ENCODE measurements at places on chromosomes 16 and 17.

DNA sequence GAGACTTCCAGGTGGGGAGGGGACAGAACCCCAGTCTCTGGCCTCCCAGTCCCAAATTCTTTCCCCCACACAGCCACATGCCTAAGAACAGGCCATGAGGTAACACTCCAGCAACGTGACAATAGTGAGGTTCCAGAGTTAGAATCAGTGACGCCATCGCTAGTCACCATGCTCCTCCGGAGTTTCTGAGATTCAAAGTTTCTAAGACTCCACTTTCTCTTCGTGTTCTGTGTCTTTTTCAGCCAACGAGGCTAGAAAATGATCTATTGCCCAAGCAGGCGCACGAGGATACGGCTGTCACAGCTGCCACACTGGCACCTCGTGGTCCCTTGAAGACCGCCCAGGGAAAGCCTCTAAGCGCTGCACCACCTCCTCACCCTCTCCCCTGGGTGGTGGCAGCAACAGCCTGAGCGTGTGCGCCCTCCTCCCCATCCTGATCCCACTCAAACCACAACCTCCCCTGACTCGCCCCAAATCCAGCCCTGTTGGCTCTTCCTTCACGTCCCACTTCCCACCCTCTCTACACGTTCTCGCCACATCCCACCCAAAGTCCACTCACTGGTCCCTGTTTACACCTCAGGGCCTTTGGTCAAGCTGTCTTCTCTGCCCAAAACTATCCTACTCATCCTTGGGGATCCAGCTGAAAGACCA lies 1.0 kb downstream of the MCRIP1 start:
- DNase-seq: no peak

GRCh38 chr16:21166561-21166961 lies 8.1 kb downstream of the LDAF1 start:
- no peak for DNase-seq

DNA sequence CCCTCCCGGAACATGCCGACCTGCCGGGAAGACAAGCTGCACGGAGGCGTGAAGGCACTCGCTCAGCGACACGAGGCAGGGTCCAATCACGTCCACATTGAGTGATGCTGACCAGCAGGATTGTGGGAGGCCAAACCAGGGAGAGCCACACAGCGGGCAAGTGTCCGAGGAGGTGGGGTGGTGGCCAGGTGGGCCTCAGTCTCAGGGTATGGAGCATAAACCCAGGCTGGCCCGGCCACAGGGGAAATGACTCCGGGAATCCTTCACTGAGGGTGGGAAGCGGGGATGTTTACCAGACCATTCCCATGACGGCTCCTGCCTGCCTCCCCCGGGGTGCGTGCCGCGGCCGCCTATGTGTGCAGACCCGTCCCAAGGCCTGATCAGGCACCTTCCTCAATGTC lies 62.5 kb downstream of the RPH3AL start:
- DNase-seq: no peak

- DNase-seq: no peak
Observed at GRCh38 chr17:79627766-79628690, 17.2 kb upstream of the RBFOX3 start.

DNA sequence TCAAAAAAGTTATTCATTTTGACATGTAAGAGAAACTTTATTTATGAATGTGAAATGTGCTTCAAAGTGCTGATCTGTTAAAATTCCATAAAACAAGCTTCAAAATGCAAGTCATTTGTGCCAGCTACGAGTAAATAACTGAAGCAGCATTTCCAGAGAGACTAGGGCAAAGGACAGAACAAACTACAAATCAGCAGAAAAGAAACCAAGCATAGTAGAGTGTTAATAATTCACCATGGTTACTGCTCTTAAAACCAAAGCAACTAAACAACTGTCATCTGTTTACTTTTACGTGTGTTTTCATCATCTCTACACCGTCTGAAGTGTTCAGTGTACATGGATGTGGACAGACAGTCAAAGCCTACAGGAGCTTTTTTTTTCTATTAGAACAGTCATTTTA lies 1.6 kb upstream of the ASPA start:
- DNase-seq: no peak

DNA sequence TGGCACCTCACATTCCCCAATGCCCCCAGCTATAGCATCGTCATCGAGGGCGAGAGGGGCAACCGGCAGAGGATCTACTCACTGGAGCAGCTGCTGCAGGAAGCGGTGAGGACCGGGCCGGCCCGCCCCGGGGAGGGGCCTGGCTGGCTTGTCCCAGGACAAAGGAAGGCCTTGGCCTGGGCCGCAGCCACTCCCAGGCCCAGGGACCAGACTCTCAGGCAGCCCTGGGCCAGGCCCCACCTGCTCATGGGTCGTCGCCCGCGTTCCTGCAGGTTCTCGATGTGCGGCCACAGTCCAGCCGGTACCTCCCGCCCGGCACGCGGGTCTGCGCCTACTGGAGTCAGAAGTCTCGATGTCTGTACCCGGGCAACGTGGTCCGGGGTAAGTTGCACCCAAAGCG lies 53.4 kb downstream of the ACTG1 start:
- DNase-seq: no peak

GRCh38 chr17:72488555-72489271 lies 367.9 kb downstream of the SOX9 start:
- no peak for DNase-seq

- DNase-seq: no peak
Observed at GRCh38 chr16:57530104-57530521, 6.3 kb downstream of the CCDC102A start.

- DNase-seq: no peak
Observed at GRCh38 chr16:68257251-68257905, 6.9 kb upstream of the SLC7A6 start.

DNA sequence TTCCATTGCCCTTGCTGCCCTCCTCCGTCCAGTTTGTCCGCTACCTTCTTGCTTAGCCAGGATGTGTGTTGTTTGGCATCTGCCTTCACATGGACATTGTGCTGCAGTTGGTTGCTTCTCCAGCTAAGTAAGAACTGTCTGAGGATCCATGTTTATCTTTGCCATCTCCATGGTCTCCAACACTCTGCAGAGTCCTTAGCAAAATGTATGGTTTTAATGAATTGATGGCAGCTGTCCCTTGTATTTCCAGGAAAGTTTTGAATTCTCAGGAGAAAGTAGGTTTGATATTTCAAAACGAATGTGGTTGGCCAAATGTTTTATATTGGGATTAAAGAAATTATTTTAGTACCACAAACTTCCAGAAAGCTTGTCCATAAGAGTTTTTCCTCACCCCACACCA lies 160.9 kb downstream of the SPECC1 start:
- peak; percentile 37 for DNase-seq

DNA sequence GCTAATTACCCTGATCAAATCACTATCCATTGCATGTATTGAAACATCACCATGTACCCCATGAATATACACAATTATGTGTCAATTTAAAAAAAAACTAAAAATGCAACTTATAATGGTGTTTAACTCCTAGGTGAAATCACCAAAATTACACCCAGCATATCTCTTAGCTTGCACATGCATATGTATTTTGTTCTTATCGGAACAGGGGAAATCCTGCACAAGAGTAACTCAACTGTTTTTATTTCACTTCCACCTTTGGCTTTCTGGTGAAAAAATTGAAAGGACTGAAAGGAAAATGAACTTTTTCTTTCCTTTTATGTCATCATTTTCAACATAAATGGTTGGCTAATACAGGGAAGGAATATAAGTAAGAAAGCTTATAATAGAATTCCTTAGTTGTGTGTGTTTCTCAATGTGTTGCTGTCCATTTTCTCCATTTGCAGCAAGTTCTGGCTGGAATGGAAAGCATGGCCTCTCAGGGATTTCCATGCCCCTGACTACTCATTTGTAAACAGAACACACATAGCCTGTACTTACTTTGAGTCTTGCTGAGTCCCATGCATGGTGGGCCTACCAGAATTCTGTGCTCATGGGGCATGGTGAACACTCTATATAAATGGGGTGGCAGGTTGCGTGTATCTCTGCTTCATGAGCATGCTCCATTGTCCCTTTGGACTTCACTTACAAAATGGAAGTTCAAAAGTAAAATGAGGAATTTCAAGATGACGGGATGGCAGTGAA lies 462.0 kb downstream of the HS3ST3B1 start:
- no peak for DNase-seq

GRCh38 chr16:88941913-88942909 lies 34.8 kb downstream of the CBFA2T3 start:
- DNase-seq: no peak

DNA sequence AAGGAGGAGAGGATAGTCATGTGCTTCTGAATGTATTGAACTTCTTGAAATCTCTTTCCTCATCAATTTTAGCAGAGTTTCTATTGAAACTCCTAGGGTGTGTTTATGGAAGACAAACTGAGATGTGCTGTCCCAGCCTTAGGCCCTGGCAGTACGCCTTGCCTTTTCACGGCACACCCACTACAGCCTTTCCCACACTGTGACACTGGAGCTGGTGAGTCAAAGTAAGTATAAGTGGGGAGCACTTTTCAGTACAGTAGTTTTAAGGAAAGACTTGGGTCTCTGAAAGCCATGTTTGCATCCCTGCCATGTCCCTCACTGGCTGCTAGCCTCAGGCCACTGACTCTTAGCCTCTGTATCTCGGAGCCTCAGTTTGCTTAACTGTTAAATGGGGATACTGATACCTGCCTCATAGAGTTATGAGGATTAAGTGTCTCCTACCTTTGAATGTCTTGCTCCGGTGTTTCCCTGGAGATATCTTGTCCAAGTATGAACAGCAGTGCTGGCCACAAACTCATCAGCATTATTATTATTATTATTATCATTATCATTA lies 144.7 kb upstream of the CRHR1 start:
- no peak for DNase-seq

GRCh38 chr16:67443265-67443664 lies 12.3 kb downstream of the HSD11B2 start:
- DNase-seq: no peak

DNA sequence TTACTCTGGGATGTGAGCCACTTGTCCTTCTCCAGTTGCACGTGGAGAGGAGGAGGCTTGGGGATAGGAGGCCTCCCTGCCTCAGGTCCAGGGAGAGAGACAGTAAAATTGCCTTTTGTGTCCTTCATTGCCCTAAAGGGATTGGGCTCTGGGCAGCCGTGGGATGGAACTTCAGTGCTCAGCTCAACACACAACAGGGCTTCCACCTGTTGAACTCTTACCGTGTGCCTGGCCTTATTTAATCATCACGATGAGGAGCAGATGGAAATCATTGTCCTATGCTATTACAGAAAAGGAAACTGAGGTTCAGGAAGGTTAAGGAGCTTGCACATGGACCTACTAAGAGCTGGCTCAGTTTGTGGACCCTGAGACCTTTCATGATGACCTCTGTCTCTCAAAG lies 92.4 kb upstream of the CDC42EP4 start:
- no peak for DNase-seq
